ENCODE measurements at places on chromosomes 5 and 9.

- DNase-seq, result peak; percentile 28
Observed at GRCh38 chr9:94908583-94909249, 182.2 kb downstream of the AOPEP start.

GRCh38 chr9:137689745-137690529, 71.1 kb downstream of the EHMT1 start:
- peak; percentile 80 for DNase-seq

DNA sequence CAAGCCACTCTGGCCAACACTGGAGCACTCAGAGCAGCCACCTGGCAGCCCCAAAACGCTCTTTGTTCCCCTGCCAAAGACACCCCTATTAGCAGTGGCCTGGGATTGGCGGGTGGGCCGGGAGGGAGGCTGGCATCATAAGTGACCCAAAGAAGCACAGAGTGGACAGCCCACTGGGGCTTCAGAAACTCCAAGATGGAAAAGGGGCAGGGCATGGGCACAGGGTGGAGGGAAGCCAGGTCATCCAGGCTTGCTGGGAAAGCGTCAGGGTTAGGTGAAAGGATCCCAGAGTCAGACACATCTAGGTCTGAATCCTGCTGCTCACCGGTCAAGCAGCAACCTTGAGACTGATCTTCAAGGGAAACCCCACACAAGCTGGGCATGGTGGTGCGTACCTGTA, 14.8 kb downstream of the EEIG1 start:
- no peak for DNase-seq

GRCh38 chr5:175340180-175340579, 103.8 kb downstream of the DRD1 start:
- DNase-seq, result no peak

DNA sequence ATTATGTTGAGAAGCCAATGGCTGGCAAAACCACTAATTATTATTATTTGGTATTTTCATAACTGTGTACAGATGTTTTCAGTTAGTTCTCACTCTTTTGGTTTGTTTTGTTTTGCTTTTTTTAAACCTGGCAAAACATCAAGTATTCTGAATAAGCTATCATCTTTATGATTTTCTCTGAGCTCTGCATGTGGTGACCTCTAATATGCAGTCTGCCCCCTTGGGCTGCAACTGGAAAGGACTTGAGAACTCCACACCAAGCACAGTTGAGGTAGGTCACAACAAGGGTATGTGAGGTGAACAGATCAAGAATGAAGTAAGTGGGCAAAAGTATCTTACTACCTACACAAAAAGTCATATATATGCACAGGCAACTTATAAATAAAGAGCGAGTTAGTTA, 202.2 kb downstream of the NFIB start:
- peak; percentile 51 for DNase-seq

GRCh38 chr9:105978826-105979225, 284.5 kb downstream of the TMEM38B start:
- no peak for DNase-seq

GRCh38 chr5:137223324-137224295, 275.5 kb downstream of the SPOCK1 start:
- no peak for DNase-seq

DNA sequence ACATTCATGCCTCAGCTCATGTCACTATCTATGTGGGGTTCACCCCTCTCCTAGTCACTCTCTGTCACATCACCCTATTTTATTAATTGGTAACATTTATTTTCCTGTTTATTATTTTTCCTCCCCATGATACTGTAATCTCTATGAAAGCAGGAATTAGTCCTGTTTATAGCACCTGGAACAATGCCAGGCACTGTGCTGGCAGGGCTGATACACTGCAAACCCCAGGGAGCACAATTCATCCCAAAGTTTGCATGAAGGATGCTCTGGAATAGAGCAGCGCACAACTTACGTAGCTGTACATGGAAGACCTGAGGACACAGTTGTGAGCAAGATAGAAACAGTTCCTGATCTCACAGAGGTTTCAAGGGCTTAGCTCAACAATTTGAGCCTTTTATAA, 103.2 kb downstream of the NSG2 start:
- DNase-seq, result no peak

- no peak for DNase-seq
Observed at GRCh38 chr9:123470121-123470782, 114.3 kb downstream of the CRB2 start.

DNA sequence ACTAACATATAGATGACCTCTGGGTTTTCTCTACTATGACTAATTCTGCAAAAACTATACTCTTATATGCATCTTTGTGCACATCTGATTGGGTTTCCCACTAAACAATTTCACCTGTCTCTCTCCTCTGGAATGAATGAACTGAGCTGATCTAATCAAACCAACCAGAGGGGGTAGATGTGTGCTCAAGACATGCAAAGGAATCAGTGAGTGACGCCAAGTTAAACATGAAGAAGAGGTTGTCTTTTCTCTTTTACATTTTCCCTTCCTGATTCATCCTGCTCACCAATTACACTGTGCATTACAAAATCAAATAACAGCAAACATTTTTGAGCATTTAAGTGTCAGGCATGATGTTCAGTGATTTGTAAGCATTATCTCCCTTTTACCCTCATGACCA, 29.6 kb upstream of the GRXCR2 start:
- DNase-seq, result no peak

DNA sequence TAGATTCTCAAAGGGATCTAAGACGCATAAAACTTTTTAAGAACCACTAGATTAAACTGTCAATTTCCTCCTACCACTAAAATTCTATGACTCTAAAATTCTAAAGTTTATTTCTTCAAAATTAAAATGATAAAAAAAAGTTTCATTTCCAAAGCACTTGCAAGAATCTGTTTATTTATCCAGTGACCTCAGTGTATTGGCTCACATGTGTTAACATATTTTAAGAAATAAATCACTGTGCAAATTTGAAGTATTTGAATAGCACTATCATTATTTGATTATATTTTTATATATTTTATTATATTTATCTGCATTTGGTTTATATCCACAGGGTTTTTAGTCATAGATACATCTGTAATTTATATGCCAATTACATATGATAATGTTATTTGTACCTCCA, 62.2 kb upstream of the SLC12A2 start:
- DNase-seq, result no peak

DNA sequence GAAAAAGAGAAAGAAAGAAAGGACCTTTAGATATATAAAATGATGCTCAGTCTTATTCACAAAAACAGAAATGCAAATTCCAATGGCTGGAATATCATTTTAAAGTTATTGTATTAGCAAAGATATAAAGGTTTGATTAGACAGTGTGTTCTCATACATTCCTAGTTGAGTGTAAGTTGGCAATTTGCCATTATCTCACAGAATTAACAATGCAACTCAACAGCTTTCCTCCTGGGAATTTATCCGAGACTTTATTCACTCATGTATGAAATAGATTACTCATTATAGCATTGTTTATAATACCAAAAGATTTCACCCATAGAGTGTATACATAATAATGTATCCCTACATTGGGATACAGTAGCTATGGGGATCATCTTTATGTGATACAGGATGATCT, 27.1 kb upstream of the MLLT3 start:
- DNase-seq, result peak; percentile 18

DNA sequence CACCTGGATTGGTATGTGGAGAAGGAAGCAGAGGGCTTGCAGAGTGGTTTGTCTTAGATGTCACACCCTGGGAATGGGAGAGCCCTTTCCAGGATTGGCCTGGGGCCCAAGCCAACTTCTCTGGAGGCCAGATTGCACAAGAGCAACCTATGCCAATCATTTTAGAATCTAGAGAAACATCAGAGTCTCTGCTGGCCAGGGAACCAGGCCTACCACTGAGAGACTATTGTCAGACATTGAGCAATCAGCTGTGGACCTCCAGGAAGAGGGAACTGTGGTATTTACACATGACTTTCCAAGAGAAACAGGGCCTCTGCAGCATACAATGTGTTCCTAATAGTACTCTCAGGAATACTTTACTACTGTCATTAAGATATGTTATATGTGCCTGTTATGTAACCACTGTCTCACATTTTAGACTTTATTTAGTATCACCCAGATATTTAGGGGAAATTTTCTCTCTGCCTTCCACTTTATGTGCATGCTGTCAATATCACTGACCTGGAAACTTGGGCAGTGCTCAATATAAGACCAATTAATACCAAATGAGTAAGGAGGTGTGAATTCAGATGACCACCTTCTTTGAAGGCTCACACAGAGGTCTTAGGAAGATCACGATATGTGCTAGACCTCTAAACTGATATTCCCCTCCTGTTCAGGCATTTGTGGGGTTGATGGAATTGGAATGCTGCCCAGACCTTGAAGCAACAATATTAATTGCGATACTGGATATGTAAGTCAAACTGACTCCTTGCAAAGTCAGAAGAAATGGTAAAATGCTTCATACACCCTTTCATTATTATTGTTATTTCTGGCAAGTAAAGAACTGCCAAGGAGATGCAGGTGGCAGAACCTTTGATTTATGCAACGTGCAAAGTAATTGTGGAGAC, 20.5 kb upstream of the CCL28 start:
- peak; percentile 86 for DNase-seq

GRCh38 chr5:83331842-83332241, 139.7 kb upstream of the VCAN start:
- DNase-seq, result peak; percentile 91

DNA sequence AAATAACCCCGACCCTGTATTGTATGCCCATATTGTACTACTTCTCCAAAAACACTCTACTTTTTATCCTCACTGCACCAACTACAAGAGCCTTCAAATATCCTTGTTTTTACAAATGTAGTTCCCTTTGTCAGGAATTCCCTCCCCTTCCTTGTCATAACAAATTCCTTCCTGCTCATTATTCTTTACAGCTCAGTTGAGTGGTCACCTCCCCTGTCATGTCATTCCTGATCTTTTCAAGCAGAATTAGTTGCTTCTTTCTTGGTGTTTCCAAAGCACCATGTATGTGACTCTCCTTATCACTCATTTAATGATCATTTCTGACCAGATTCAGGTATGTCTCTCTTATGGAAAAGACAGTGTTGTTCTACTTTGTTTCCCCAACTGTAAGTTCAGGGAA, 194.2 kb upstream of the SMC2 start:
- DNase-seq, result no peak

GRCh38 chr5:2764581-2764980, 13.1 kb upstream of the IRX2 start:
- no peak for DNase-seq

- DNase-seq, result no peak
Observed at GRCh38 chr9:134333234-134333873, 7.1 kb downstream of the RXRA start.

DNA sequence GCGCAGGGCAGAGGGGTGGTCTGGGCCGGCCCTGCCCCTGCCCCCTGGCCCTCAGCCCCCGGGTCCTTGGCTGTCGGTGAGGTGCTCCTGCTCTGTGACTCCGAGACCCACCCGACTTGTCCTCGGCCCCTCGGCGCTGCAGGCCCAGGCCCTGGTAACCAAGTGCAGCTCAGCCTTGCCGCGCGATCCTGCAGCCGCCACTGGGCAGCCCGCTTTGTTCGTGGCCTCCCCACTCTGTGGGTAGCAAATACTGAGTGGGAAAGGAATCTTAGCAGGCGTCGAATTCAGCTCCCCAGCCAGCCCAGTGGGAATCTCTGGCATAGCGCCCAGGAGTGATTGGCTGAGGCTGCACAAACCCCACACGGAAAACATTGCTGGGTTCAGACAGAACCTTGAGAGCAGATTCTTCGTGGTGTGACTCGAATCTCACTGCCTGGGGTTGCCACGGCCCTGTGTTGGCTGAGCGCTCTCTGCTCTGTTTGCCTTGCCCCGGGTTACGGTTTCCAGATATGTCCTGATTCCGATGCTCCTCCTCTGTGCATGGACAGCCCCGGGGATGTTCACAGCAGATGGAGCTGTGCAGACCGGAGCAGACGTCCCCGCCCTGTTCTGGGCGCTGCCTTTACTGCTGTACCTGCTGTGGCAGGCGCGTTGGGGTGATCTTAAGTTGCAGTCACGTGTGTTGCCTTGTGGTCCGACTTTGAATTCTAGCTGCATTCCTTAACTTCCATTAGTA, 13.4 kb upstream of the EXOC3 start:
- peak; percentile 37 for DNase-seq

GRCh38 chr9:134291961-134292871, 34.0 kb upstream of the RXRA start:
- DNase-seq, result no peak

- no peak for DNase-seq
Observed at GRCh38 chr9:107907255-107907654, 417.7 kb upstream of the KLF4 start.

DNA sequence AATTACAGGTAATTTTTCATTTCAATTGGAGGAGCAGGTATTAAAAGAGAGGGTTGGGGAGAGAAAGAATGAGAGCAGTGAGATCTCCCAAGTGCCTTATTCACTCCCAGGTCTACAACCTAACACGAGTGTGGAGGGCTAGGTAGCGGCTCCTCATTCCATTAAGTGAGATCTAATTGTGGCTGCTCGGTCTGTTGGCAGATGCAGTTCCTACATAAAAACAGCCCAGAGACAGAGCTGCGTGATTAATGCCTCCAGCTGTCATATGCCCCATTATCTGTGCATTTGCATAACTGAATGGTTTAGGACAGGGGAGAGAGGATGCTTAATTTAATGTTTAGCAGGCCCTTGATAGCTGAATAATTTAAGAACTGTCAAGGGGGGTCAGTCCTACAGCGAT, 100.5 kb downstream of the PSAT1 start:
- no peak for DNase-seq

DNA sequence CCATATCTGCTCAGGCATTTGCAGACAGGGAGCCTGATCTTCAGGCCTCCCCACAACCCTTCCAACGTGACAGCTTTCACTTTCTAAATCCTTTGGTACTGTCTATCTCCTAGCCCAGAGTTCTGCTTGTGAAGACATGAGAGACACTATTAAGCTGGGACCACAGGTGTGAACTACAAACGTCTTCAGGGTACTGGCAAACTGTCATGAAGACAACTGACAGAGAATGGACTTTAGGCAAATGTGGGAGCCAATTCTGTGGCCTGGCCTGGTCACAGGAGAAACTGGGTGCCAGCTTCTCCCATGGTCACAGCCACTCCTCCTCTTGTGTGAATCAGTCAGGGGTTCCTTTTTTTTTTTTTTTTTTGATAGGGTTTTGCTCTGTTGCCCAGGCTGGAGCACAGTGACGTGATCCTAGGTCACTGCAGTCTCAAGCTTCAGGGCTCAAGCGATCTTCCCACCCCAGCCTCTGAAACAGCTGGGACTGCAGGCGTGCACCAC, 10.4 kb downstream of the TRIM14 start:
- DNase-seq, result no peak

GRCh38 chr9:9061627-9062026, 1262.0 kb upstream of the DMAC1 start:
- DNase-seq, result no peak

DNA sequence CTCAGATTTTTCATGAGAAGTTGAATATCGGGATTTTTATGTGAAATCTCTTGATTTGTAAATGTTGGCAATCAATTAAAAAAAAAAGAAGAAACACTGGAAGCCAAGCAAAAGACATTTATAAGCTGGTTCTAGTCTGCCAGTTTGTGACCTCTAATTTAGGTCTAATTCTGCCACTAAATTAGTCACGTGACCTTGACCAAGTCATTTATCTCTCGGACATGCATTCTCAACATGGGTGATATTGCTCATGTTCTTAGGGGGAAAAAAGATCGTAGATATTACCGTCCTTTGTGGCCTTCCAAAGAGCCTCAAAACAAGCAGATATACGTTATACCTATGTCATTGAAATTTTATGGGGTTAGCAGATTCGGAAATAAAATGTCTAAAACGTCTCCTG, 52.9 kb upstream of the PTPDC1 start:
- peak; percentile 63 for DNase-seq

- DNase-seq, result no peak
Observed at GRCh38 chr5:155434681-155435080, 421.1 kb downstream of the KIF4B start.

- DNase-seq, result no peak
Observed at GRCh38 chr5:156134216-156134615, 192.7 kb upstream of the SGCD start.

- DNase-seq, result no peak
Observed at GRCh38 chr9:5854063-5854790, 21.3 kb upstream of the ERMP1 start.

Measured in fibroblast of mammary gland (primary cell).